ENCODE measurements at places on chromosomes 11 and 22.

DNA sequence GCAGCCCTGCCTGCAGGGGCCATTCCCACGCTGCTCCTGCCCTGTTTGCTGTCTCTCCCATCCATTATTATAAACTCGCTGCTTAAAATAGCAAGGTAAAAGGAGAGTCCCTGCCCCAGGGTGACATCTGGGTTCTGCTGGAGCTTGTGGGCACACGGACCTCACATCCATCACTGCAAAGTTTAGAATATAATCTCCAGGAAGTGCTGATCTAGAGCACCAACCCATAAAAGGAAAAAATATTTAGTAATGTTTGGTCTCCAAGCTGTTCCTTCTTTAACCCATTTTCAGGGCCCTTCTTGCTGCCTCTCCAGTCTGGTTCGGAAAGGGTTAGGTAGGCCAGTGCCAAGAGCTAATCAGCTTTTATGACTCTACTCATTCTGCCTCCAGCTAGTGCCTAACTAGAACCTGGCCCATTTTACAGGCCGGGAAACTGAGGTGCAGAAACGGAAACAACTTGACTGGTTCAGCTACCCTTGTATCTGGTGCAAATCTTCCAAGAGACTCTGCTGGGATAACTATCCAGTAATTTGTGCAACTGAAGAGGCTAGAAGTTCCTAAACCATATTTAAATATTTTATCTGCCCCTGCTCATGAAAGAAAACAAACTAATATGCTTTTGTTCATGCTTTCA lies 37.5 kb downstream of the IRAG1 start:
- DNase-seq = no peak

DNA sequence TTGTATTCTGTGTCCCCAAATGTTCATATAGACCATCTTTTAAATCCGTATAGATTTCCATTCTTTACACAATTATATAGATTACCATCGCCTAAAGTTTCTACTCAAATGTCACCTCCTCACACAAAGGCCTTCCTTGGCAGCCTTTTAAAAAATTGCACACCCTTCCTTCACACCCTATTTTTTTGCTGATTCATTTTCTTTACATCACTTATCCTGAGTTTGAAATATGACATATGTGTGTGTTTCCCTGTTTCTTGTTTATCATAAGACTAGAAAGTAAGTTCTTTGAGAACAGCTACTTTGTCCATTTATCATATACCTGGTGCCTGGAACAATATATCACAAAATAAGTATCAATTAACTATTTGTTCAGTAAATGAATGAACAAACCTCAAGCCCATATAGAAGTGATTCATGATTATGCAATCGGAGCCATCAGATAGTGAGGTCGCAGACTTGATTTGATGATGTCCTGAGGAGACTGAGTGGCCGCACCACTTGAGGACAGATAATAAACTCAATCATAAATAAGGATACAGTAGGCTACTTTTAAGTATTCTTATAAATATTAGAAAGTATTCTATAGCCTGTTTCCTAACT lies 327.4 kb upstream of the ZC3H12C start:
- DNase-seq = no peak

GRCh38 chr22:29346659-29347058 lies 31.2 kb upstream of the RASL10A start:
- no peak for DNase-seq

GRCh38 chr11:112024773-112025678 lies at the start of gene DLAT:
TSS of gene DLAT (plus strand) at chr11:112025408. CDS start at chr11:112025473, 65 bp downstream.
- DNase-seq = peak; percentile 66

- no peak for DNase-seq
These were observed 26.6 kb upstream of the XBP1 start for GRCh38 chr22:28826921-28827320.

DNA sequence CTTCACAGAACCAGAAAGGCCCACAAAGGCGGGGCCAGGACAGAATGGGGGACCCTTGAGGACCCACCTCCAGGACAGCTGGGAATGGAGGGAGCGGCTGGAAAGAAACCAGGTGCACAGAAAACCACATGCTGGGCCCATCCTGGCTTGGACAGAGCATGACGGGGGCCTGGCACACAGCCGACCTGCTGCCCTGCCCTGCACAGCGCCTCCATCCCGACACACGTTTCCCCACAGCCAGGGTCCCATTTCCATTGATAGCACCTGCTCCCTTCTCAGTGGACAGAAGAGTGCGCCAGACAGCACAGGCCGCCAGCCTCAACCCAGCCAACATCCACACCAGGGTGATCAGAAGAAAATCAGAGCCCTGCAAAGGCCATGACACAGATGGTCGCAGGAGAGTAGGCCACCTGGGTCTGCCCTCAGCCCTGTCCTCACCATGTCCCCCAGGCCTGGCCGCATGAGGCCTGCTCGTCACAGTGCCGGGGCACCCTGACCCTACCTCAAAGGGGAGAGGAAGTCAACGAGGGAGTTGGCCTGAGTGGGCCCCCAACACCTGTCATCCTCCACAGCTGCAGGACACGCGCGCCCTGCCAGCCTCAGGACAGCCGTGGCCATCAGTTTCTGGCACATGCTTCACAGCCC lies 28.1 kb downstream of the BRD1 start:
- no peak for DNase-seq

DNA sequence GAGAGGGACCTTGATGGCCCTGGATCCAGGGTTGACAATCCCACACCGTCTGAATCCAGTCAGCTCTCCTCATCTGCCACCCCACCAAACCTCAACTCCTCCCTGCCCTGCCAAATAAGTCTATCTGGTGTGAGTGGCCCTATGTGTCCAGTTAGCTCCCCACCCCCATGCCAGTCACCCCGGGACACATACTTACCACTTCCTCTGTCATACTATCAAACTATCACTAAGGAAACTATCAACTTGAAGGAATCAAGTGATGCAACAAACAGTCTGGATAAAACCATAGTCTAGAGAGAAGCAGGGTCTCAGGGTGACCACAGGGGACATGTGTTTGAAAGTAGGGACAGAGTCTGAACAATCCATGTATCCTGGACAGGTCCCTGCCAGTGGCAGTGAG lies 13.2 kb upstream of the CSF2RB start:
- no peak for DNase-seq

GRCh38 chr11:86463120-86463519 lies 88.4 kb downstream of the CCDC81 start:
- DNase-seq = no peak

- no peak for DNase-seq
These were observed 576.7 kb upstream of the LRRC4C start for GRCh38 chr11:42036201-42036600.

DNA sequence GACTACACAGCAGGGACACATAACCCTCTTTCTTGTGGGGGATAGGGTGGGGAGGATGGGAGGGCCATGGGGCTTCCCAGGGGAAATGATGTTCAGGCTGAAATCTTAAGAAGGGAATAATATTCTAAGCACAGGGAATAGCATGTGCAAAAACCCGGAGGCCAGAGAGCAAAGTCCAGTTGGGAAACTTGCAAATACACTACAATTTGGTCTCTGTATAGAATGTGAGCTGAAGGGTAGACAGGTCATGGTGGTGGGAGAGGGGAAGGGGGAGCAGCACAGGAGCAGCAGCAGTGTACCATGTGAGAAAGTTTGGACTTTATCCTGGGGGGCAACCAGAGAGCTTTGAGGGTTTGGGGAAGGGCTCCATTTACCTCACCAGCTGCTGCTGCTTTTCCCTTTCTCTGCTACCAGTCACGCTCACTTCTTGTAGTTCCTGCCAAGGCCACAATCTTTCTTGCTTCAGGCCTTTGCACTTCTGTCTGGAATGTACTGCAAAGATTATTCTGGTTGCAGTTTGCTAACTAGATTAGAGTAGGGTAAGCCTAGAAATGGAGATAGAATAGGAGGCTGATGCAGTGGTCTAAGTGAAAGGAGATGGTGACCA lies 43.0 kb downstream of the KREMEN1 start:
- no peak for DNase-seq

DNA sequence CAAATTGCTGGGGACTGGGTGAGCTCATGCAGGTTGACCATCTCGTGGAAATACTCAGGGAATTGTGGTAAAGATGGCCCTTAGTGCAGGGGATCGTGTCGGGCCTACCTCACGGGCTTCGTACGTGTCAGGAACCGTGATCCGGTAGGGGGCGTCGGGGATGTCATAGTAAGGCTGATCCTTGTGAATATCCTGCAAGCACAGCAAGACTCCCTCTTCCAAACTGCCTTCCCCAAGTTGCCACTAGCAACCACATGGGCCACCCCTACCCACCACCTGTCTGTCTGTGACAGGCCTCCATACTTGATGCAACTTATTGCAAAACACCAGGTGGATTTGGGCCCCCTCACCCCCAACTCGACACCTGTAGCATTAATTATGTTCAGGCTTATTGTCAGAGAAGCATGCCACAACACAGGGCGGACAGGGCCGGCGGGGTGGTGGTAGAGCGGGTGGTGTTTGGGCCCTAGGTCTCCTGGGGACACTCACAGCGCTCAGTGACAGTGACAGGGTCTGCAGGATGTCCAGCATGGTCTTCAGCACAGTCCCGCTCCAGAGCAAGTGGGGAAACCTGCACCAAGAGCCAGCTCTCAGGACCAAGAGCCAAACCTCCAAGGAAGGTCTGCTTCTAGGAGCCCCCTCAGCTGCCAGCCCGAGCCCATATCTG lies 22.6 kb upstream of the SERPIND1 start:
- DNase-seq = no peak

DNA sequence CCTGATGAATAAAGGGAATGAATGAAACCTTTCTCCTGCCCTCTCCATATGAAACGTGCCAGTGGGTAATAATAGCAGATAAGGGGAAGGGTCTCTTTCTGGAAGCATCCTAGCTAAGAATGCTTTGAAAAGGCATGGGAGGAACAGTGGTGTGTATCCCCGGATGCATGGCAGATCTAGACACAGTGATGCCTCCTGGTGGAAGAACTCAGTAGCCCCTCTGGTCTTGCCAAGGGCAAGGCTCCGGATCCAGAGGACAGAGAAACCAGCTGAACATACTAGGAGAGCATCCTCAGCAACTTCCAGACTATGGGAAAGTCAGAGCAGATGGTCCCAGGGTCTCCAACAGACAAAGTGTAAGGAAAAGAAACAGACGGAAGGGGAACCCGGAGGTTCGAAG lies 6.4 kb downstream of the BAIAP2L2 start:
- no peak for DNase-seq

DNA sequence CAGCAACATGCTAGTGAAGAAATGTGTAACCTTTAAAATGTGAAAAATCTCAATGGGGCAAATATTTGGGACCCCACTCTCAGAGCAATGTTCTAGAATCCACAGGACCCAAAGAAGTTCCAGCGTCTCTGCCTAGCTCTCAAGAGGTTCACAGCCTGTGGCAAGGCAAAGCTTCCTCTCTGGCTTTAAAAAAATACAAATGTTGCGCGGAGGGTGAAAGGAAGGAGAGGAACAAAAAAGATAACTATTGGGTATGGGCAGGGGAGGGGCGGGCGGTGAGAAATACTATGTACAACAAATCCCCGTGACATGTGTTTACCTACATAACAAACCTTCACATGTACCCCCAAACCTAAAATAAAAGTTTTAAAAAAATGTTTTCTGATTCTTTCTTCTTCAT lies 53.6 kb downstream of the PITPNB start:
- DNase-seq = no peak

DNA sequence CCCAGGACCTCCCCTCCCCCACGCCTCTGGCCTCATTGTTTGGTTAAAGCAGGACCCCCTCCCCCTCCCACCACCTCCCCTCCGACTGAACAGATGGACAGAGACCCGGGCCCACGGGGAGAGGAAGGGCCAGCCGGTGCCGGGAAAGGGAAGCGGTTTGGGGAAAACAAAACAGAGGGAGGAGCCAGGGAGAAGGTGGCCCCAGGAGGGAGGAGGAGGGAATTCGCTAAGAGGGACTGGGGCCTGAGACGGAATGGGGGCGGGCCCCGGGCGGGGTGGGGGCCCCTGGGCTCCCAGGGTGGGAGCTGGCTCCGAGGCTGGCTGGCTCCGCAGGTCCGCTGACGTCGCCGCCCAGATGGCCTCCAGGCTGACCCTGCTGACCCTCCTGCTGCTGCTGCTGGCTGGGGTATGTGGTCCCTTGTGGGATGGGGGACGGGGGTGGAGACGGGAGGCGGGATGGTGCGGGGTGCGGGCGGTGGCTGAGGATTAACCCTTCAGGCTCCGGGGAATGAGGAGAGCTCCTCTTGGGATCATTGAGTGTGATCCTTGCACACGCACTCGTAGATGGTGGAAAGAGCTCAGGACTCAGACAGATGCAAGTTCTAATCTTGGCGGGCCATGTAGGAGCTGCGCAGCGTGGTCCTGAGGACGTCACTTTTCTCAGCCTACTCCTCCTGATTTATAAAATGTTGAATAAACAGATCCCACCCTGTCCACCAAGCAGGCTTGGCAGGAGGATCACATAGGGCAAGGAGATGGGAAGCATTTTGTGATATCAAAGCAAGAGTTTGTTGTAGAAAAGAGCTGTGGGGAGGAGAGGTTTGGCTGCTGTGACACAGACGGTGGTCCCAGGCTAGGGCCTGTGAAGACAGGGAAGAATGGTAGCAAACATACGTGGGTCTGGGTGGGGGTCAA lies 688 bp downstream of the SERPING1 start:
- no peak for DNase-seq

DNA sequence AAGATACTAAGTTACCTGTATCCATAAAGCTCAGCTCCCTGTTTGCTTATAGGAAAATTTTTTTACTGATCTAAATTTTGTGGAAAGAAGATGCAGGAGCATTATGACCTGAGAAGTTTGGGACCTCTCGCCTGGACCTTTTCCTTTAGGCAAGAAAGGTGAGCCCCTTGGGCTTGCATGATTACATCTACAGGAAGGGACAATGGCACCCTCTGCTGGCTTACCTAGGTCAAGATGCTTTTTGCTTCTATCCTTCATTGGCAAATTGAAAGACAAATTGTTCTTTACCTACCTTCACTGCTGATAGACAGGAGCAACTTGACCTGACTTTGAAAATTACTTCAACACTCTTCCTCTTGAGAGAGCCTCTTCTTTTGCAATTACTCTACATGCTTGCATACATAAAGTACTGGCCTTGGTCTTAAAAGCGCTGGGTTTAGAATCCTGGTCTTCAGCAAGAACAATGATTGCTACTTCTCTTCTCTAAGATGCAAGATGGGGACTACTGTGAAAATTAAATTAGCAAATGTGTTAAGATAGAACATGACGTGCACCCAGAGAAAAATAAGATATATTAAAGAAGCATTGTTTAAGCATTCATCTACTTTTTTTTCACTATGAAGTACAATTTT lies 147.2 kb downstream of the TRPC6 start:
- no peak for DNase-seq

DNA sequence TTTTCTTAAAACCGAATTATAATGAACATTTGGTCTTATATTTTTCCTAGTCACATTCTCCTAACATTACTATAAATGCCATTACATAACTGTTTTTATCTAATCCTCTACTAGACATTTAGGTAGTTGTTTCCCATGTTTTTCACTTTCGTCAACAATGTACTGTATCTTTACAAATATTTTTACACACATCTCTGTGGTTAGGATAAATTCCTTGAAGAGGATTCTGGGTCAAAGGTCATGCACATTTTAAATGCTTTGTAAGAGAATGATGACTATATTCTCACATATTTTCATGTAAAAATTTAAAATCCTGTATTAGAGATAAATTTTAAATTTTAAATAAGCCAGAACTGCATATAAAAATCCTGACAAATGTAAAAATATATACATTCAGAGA lies 61.3 kb upstream of the CLNS1A start:
- DNase-seq = no peak

Measured in activated naive CD8-positive, alpha-beta T cell treated with anti-CD3 and anti-CD28 coated beads, Interleukin-2, amount 50 U/mL, for 16 hours (primary cell).